ENCODE measurements at places on chromosomes 5 and 9.

GRCh38 chr5:73528248-73528647, 30.0 kb downstream of the BTF3 start:
- DNase-seq, result no peak

DNA sequence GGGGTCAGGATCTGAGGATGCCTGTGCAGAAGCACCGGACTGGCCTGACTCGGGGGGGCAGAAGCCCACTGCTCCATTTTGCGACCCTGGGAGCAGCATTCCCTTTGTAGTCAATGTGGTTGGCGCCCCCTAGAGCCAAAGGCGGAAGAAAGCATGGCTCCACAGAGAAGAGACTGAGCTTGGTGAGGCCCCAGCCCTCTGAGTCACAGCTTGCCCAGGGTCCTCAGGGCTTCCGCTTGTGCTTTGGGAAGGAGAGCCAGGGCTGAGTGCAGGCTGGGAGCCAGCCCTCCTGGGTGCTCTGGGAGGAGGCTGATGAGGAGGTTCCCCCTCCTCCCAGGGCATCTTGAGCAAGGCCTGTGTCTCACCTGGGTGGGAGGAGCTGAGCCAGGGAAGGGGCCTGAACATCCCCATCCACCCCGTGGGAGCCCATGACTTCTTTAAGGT, 5.5 kb upstream of the AQP3 start:
- DNase-seq, result peak; percentile 86

GRCh38 chr5:148915224-148915817, 88.9 kb downstream of the ADRB2 start:
- DNase-seq, result no peak

DNA sequence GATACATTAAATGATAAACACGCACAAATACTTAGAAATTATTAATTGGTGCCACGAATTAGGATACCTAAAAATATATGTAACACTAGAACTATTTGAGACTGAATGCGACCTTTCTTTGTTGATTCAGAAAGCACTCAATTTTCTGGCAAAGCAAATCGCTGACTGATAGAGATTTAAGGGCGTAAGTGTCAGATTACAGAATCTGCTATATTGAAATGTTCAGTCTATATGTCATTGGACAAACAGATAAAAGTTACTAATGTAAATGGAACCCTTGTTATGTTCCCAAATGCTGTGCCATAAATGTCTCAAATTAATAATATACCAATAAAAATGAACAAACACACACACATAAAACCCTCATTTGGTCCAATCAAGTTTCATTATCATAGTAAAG, 137.9 kb downstream of the MPDZ start:
- no peak for DNase-seq

DNA sequence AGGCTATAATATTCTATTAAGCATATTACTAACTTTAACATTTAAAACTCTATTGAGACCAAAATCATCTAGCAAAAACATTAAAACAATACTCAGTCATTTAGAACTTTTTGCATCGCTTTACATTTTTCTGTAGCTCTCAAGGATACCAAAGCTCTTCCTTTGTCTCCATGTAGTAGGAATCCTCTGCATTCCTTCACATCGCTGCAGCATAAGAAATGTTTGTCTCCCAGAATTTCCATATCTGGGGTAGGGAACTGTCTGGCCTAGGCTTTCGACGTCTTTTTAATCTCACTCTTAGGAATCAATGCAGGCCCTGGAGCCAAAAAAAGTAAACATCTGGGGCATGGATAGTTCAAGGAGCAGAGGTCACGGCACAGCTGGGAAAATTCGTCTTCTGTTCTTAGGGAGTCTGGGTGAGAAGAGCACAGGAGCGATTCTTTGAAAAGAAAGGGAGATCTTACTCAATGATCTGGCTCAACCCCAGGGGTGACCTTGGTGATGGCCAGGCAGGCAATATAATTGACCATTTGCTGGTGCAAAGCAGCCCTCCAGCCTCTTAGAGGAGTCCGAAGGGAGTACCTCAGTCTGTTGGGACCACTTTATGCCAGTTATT, 23.2 kb upstream of the RAI14 start:
- no peak for DNase-seq

DNA sequence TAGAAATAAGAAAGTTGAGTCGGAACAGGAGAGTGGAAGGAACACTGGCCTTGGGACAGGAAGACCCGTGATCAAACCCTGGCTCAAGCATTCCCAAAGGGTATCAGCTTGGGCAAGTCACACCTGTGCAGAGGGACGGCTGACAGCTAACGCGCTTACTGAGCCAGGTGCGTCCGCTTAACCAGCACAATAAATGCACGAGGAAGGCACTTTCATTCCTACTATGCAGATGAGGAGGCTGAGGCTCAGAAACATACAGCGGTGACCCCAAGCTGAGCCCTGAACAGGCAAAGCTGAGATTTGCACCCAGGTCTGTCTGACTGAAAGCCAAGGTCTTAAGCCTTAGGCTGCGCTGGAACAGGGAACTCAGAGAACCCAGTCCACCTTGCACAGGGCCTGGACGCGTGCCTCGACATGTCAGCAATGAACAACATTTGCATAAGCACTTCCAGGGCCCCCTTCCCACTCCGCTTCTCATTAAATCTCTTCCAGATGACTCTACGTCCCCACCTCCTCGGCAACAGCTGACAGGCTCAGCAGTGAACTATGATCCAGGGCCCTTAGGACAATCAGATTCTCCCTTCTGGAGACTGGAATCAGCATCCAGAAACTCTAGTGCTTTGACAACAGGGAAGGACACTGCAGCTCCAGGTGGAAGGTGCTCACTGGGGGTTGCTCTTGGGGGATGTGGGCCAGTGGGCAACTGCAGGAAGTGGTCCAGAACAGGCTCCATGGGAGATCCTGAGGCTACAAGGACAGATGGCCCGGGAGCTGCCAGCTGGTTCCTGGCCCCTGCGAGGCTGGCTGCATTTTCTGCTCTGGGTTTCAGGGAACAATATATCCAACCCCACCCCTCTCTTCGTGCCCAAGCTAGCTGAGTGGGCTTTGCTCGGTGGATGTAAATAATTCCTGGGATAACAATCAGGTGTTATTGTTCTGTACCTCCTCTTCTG, 35.2 kb downstream of the SH3PXD2B start:
- DNase-seq, result no peak

DNA sequence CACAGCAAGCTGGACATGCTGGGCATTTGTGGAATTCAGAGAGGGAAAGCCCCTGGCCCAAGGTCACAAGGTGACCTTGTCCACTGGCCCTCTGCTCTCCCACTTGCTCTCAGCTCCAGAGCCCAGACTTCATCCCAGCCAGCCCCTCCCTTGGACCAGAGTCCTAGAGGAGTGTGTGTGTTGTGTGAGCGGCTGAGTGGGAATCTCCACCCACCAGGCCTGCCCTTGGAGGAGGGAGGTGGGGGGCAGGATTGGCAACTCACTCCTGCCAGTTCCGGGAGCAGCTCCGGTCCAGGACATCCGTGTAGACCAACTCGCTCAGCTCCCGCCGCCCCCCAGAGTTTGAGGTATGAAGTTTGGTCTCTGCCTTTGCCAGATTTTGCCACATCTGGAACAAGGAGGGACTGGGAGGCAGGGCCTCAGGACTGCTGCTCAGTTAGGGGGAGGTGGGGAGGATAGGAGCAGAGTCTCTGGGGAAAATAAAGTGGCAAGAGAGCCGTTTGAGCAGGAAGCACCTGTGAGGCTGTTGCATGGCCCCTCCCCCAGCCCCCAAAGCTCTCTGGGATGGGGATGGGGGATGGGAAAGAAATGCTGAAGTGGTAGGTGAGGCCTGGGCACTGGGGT, 1.4 kb downstream of the MZB1 start:
- no peak for DNase-seq

DNA sequence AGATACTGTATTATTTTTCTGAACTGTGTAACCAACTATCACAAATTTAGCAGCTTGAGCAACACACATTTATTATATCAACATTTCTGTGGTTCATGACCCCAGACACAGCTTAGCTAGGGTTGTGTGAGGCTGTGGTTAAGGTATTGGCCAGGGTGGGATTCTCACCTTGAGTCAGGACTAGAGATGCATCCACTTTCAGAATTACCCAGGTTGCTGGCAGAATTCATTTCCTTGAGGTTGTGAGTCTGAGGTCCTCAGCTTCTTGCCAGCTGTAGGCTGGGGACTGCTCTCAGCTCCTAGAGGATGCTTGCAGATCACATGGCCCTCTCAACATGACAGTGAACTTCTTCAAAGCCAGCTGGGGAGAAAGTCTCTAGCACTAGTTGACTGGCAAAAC, 122.5 kb upstream of the RASGRF2 start:
- no peak for DNase-seq

DNA sequence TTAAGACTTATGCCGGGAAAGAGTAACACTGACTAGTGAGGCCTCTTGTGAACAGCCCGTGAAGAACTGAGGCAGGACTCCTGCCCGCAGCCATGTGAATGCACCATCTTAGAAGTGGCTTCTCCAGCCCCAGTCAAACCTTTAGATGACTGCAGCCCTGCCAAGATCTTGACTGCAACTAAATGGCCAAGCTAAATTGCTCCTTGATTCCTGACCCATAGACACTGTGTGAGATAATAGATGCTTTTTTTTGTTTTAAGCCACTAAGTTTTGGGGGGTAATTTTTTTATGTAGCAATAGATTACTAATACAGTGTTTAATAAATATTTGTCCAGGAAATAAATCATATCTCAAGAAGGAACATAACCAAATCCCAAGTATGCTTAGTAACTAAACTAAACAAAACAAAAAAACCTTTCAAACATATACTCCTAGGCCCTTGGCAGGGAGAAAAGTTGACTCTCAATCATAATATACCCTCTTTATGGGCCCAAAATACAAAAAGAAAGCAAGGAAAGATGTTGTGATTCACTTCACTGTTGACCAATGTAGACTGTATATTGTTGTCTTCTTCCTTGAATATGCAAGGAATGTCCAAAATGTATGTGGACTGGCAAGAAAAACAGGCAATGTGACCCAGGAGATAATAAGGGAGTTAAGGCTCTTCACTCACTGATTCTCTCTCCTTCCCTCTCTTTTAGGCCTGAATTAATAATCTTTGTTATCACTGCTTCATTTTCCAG, 79.7 kb upstream of the ZNF366 start:
- no peak for DNase-seq

DNA sequence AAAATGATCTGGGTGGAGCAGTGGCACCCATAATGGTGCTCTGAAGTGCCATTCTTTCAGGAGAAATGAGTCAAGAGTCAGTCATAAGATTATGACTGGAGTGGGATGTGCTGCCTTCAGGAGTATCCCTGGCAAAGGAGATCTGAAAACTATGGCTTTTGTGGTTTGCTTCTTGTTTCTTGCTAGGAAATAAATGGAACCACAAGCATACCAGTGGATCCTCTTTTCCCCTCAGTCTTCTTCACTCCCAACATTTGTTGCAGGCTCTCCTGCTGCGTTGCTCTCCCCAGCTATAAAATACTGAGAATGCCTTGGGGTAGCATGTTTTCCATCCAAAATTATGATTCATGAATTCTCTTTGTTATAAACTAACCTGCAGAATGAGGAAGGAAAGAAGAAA, 199.1 kb downstream of the NNT start:
- no peak for DNase-seq

DNA sequence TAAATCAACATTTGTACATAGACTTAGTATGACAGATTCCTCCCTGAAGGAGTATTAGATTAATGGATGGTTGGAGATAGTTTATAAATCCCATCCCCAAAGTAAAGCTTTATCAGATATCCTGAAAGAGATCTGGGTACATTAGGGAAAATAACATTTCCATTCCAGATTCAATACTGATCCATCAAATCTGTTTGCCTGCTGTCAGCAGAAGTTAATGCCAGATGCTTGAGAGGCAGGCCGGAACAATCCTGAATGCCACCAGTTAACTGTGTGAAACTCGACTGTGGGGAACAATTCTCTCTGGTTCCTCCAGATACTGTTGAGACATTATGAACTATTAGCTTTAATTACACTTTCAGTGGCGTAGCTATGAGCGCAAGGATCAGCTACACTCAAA, 1166.8 kb downstream of the MAT2B start:
- DNase-seq, result no peak

- no peak for DNase-seq
Observed at GRCh38 chr5:171207256-171207847, 101.7 kb upstream of the TLX3 start.

DNA sequence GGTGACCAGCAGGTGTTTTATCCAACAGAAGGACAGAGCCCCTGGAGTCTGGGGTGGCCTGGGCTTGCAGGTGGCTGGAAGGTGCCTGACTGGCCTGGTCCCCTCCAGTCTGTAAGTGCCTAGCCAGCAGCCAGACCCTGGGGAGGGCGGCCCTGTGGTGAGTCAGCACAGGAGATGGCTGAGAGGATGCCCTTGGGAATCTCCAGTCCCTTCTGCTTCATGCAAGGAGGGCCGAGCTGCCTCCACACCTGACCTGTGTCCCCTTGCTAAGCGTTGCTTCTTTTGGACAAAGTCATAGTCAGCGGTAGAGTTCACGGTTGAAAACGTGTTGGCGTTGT, 20.2 kb downstream of the OBP2B start:
- DNase-seq, result no peak

GRCh38 chr9:19050637-19051591, 1.7 kb downstream of the RRAGA start:
- no peak for DNase-seq

GRCh38 chr5:158387499-158387898, 528.6 kb upstream of the CLINT1 start:
- DNase-seq, result no peak

DNA sequence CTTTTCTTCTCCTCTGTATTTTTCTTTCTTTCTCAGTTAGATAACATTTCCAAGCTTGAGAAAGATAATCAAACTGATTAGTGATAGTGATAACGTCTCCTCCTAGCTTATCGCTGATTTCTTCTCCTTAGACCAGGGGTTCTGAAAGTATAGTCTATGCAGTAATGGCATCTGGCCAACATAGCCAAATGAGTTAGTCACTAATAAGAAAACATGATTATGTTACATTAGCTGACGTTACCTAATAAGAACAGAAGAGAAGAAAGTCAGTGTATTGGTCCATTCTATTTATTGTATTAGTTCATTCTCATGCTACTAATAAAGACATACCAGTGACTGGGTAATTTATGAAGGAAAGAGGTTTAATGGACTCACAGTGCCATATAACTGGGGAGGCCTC, 111.2 kb downstream of the STRBP start:
- no peak for DNase-seq

- DNase-seq, result no peak
Observed at GRCh38 chr5:124872615-124873014, 126.2 kb upstream of the ZNF608 start.

DNA sequence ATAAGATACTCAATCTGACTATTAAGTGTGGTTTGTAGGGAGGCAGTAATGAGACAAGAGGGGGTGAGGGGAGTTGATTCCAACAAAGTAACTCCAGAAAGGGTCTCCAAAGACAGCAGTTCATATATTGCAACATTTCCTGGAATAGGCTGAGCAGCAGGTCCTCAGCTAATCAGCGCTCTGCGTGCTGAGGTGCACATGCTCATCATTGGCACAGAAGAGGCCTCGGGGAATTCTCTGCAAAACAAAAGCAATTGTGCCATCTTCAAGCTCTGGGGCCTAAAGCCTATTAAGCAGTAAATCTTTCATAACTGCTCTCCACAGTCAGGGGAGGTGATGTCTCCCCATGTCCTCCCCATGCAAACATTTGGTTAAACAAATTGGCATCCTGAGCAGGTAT, 357.3 kb downstream of the SPOCK1 start:
- no peak for DNase-seq

GRCh38 chr5:126335886-126336285, 87.3 kb upstream of the GRAMD2B start:
- DNase-seq, result no peak

- no peak for DNase-seq
Observed at GRCh38 chr9:31519826-31520225, 864.6 kb upstream of the ACO1 start.

GRCh38 chr5:7396713-7397454, 946 bp downstream of the ADCY2 start:
- DNase-seq, result peak; percentile 49

Data from ecto neural progenitor cell (in vitro differentiated cells).